ENCODE measurements at places on chromosomes 2 and 18. TPM values are rescaled to one million over a fixed set of nuclear protein-coding genes. Genes with fewer than 3 reads are reported as not detected.

FAM98A gene
- total RNA-seq, result 47.9 TPM

TBC1D8 gene
- total RNA-seq, result 27.5 TPM

OTOS gene
- total RNA-seq, result not detected

GREB1 gene
- 35.9 TPM for total RNA-seq

HES6 gene
- total RNA-seq, result 5.0 TPM

PLB1 gene
- total RNA-seq, result 3.2 TPM

DNA sequence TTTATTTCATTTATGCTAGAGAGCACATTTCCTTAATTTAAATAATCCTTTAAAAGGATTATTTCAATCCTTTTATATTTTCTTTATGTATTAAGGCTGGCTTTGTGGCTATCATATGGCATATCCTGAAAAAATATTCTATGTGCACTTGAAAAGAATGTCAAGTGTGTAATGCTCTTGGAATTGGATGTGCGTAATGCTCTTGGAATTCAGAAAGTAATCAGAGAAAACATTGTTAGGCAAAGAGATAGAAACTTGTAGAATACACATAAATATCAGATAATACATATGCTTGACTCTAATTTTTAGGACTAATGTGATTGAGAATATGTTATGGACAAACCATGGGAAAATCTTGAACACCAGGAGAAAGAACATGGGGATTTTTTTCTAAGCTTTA is 197.5 kb upstream of the COL3A1 start:
- no peak for DNase-seq

DNA sequence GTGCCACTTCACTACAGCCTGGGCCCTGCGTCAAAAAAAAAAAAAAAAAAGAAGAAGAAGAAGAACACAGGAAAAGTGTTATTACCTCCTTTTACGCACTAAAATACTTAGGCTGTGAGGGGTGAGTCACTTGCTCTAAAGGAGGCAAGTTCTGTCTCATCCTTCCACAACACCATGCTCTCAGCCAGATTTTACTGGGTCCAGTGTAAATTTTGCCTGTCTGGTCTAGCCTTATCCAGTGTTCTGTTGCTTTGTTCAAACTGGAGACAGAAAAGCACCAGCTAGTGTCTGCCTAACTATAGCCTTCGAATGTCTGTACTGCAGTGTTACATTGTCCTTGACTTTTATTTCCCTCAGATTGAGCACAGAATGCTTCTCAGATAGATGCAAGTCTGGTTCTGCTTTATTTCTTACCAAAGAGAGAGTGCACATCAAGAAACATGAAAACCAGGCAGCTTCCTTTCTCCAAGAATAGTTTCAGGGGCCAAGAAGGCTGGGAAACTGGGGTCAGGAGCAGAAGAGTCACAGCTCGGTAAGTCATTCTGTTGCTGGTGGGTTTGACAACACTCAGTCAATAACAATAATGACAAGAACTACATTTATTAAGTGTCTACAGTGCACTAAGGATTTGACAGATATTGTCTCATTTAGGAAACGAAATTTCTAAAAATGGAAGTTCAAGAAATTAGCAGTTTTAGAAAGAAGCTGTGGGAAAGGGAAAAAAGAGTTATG is 3.1 kb upstream of the MSGN1 start:
- DNase-seq, result no peak

DNA sequence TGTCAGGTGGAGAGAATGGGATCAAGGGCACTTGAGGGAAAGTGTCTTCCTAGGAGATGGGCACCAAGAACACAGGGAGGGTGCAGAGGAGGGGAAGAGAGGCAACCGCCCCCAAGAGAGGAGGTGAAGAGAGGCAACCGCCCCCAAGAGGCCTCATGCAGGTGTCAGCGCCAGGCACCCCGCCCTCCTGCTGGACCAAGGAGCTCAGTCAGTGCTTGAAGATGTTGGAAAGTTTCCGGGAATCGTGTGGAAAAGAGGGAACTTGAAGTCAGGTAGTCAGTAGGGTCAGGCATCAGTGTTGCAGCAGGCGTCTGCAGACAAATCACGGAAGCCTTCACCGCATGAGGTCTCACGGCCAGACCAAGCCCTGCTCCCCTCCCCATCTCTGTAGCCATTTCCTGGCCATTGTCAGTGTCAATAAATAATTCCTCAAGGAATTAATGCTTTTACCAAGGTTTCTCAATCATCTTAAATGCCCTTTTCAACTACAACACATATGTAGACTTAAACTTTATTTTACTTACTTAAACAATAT is 353.1 kb downstream of the EIPR1 start:
- no peak for DNase-seq

GRCh38 chr18:62345909-62346308 is 20.8 kb downstream of the TNFRSF11A start:
- no peak for DNase-seq

DNA sequence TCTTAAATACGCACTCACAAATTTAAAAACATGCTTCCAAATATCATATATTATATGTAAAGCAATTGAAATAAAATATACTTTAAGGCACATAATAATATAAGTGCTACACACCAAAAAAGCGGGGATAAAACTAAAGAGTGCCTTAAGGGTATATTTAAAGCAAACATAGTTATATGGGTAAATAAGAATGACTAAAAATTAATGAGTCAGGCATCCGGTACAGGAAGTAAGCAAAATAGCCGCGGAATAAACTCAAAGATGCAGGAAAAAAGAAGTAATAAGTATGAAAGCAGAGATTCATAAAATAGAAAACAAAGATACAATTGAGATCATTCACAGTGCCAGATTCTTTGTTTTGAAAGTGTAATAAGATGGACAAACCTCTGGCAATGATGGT is 503.5 kb upstream of the SOX11 start:
- DNase-seq, result no peak

DNA sequence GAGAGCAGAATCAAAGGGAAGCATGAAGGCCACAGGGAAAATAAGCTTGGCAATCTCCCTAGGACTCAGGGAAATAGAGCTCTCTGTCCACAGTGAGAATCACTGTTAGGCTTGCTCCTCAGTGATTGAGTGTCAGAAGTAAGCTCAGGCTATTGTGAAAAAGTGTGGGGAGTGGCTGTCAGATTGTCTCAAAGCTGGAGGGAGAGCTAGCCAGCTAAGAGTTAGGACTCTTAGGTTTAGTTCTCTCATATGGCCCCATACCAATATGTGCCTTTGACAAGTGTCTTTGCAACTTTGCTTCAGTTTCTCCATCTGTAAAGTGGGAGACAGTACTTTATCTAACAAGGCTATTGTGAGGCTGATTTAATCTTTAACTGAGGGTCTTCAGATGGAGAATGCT is 17.2 kb downstream of the EIF4E2 start:
- no peak for DNase-seq

Measured in endothelial cell (in vitro differentiated cells).